Right atrium auricular region (tissue), 2 donors: ENCODE measurements at places on chromosomes 1 and 21. TPM values are rescaled to one million over a fixed set of nuclear protein-coding genes. Genes with fewer than 3 reads are reported as not detected.

Gene HTR6
- total RNA-seq: not detected

Gene TCEA3
- 24.4 TPM for total RNA-seq

Gene TMEM240
- total RNA-seq: 2.8 TPM

Gene MAST2
- 52.1 TPM for total RNA-seq

Gene LEMD1
- total RNA-seq: not detected

Gene EPHX1
- total RNA-seq: 66.0 TPM

Gene G0S2
- 212 TPM for total RNA-seq

Gene S100A12
- total RNA-seq: 5.5 TPM

Gene C1orf105
- total RNA-seq: 3.3 TPM

Gene ALPL
- 16.2 TPM for total RNA-seq

Gene PCSK9
- total RNA-seq: not detected

Gene PDXK
- total RNA-seq: 29.1 TPM

Gene NTNG1
- total RNA-seq: 2.6 TPM

Gene TMEM269
- total RNA-seq: not detected

Gene PTPRU
- 15.9 TPM for total RNA-seq

Gene TEX38
- total RNA-seq: not detected

Gene SHISAL2A
- total RNA-seq: not detected
